ENCODE measurements at places on chromosomes 3 and 15.
A peak's percentile ranks its signal among the peaks of the same experiment; 100 is the strongest.

DNA sequence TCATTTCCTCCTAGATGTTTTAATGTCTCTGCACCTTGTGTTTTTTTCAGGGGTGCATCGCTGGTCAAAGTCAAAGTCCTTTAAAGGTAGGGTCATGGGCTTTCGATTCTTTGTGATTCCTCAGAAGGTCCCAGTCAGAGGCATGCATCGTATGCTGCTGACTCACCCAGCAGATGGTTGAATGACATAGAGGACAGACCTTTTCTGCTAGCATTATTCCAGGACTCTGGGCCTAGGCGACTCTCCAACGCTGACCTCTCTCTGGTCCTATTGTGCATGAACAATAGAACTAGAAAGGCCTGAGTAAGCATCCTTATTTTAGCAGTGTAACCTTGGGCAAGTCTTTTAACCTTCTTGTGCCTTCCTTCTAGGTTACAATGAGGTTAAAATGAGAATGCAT is 75.9 kb downstream of the DGKG start:
- no peak for DNase-seq

- no peak for DNase-seq
Measured at GRCh38 chr15:88321271-88321670, 64.7 kb upstream of the NTRK3 start.

- no peak for DNase-seq
Measured at GRCh38 chr15:54082836-54083492, 104.7 kb downstream of the UNC13C start.

- DNase-seq = no peak
Measured at GRCh38 chr15:71716990-71717389, 93.4 kb upstream of the NR2E3 start.

- no peak for DNase-seq
Measured at GRCh38 chr3:157086775-157087174, 73.2 kb downstream of the CCNL1 start.

- DNase-seq = no peak
Measured at GRCh38 chr3:51679777-51680176, 8.7 kb downstream of the TEX264 start.

- no peak for DNase-seq
Measured at GRCh38 chr15:87929841-87930240, 326.7 kb downstream of the NTRK3 start.

DNA sequence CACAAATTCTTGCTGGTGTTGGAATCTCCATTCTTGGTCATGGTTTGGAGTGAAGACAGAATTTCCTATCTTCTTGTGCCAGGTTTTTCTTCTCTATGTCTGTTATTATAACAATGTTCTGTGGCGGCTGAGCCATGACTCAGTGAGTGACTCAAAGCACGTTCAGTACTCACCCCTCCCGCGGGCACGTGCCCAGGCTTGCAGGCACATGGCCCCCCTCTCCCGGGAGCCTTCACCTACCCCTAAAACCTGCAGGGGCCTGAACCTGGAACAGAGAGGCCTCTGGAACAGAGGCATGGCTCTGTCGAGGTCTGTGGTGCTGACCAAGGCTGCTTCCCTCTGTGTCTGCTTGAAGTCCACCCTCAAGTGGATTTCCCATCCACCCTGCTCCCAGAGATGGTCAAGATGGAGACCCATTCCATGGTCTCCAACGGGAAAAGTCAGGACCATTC is 27.6 kb downstream of the PLXNB1 start:
- DNase-seq = no peak

GRCh38 chr3:40464339-40465110 is 7.4 kb downstream of the RPL14 start:
- no peak for DNase-seq

DNA sequence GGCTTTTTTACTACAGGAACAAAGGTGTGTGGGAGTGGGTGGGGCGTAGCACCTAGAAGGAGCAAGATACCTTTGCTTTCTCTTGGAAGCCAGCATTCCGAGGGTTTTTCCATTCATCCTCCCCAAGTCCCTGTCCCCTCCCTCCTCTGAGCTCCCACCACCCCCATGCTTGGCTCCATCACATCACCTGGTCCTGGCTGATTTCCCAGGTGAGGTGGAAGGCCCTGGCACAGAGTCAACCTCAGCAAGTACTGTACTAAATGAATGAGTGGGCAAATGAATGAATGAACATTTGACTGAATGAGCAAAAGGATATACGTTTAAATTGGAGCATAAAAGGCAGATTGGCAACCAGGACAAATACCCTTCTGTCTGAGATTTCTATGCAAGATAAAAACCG is 45.4 kb downstream of the DZIP1L start:
- no peak for DNase-seq

DNA sequence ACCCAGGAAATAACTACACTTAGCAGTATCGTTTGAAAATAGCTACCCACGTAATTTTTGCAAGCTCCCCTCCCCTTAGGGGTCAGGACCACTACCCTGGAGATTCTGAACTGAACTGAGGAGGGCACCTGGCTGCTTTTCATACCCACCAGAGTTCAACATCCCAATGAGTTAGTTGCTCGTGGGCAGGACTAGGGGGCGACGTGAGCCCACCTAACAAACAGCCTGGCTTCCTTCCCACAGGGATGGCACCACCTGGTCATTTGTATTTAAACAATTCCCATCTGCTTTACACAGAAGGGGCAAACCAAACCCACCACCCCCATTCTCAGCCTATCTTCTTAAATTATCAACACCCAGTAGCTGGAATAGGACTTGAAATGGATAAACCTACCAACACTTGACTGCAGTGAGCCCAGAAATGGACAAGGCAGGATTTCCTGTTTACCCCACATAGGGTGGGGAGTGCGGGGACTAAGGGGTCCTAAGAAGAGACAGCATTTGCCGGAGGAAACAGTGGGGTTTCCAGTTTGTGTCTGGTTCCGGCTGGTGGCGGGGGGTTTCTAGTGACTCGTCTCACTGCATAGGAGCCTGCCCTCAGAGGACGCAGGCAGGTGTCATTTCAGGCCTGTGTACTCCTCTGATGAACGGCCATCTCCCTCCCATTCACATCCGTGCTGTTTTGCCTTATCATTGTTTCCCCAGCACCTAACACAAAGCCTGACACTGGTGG is 11.6 kb upstream of the VGLL4 start:
- no peak for DNase-seq

- DNase-seq = no peak
Measured at GRCh38 chr3:102398176-102398575, 36.6 kb upstream of the ZPLD1 start.

- DNase-seq = no peak
Measured at GRCh38 chr15:67036775-67037555, 28.4 kb upstream of the SMAD3 start.

DNA sequence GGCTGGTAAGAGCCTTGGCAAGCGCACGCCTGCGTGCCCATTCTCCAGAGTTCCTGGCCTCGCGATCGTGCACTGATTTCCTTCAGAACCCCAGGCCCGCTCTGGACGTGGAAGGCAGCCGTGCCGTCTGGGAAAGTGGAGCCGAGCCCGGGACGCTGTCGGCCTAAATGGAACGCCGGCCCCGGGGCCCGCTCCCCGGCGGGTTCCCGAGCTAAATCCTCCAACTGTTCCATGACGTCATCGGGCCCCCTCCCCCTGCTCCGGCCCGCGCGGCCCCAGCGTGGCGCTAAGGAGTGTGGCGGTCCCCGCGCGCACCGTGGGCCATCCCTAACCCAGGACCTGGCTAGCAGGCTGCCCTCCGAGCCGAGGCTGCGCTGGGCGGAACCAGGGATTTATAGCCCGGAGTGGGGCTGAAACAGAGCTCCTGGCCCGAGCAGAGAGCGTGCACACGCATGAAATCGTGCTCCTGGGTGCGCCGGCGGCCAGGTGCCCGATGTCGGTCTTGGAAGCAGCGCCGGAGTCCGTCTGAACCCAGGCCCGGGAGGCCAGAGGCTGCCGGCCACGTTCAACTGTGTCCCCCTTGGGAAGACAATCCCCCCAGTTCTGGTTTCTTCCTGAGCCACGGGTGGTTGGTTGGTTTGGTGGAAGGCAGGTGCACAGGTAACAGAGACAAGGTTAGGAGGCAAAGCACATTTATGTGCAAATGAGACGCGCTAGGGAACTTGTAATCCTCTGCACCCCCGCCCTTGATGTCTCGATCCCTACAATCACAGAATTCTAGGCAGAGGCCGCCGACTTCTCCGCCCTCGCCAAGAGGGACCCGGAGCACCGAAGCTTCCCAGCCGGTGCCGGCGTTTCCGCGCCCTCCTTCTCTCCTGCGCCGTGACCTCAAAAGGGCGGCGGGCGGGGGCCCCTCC is 84.9 kb upstream of the ETV5 start:
- DNase-seq = no peak

GRCh38 chr15:91133511-91133910 is 33.5 kb downstream of the SV2B start:
- no peak for DNase-seq

DNA sequence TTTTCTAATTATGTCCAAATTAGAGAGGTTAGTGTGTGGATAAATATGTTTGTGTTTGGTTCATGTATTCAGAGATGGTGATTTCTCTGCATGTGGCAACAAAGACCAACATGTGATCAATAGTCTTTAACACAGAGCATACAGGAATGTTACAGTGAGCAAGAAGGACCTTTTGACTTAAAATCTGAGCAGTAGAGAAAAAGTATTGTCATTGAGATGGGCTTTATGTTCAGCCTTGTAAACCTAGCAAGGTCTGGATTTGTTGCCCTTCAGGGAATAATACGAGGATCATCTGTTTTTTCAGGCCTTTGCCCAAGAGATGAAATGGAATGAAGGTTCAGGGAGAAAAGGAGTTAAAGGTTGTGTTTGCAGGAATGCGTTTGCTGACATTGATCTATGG is 161.8 kb upstream of the NECTIN3 start:
- no peak for DNase-seq

GRCh38 chr3:112005091-112005672 is 6.5 kb downstream of the TAGLN3 start:
- DNase-seq = no peak

DNA sequence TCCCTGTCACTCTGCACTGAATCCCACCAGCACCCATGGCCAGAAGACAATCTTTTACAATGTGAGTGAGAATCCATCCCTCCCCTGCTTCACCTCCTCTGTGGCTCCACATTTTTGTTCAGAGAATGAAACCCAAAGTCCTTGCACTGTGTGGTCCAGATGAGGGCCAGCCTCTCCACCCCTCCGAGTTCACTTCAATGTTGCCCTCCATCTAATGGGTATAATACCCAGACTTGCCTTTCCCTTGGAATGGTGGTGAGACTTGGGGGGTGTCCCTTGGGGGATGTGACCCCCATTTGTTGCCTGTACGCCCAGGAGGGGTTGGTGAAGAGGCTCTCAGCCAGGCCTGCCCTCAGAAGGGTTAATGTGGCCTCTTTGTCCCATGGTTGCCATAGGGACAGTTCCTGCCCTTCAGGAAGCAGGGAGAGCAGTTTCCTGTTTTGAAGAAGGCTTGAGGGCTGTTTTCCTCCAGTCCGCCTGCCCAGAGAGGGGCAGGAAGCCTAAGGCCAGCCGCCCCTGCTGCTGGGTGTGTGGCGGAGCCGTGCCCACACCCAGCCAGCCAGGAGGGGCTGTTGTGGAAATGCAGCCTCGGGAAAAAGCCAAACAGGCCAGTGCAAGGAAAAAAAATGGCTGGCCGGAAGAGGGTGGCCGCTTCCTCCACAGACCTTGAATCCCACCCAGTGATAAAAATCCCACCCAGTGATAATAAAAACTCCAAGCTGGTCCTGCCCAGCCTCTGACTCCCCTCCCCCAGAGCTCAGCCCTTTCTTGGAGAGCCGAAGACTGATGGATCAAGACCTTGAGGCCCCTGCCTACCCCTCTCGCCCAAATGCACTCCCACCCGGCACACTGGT is 14.6 kb upstream of the FGD5 start:
- DNase-seq = no peak

- DNase-seq = peak; percentile 7
Measured at GRCh38 chr15:63234451-63234870, 42.9 kb upstream of the APH1B start.

GRCh38 chr15:92288755-92289154 is 104.9 kb upstream of the ST8SIA2 start:
- DNase-seq = no peak

DNA sequence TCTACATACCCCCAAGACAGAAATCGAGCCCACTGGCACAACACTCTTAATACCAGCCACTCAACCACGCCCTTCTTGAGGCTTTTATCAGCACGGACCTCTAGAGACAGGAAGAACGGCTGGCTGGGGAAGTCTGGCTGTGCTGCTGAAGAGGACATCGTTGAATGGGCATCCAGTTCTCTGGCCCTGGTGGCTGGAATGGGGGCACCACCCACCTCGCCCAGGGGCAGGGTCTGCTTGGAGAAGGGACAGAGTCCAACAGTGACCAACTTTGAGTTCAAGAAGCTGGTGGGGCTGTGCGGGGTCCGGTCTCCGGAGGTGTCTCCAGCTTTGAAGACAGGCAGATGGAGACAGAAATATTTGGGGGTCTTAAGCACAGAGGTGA is 77.5 kb downstream of the ATP10A start:
- DNase-seq = no peak

DNA sequence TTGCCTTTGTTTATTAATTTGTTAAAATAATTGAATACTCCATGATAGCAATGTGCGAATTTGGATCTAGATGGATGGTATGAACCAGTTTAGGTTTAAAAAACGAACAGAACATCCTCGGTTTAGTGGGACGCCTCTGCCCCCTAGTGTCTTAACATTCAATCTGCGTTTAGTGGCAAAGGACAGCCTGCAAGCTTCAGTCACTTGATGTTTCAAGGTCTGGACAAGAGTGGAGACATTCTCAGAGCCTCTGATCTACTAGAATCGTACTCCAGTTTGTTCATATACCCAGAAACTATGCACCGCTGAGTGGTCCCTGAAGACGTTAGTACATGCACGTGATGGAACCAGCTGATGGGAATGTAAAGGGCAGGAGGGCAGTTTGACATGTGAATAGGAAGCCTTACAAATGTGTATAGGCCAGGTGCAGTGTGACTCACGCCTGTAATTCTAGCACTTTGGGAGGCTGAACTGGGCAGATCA is 17.8 kb upstream of the ATP13A4 start:
- DNase-seq = peak; percentile 49

DNA sequence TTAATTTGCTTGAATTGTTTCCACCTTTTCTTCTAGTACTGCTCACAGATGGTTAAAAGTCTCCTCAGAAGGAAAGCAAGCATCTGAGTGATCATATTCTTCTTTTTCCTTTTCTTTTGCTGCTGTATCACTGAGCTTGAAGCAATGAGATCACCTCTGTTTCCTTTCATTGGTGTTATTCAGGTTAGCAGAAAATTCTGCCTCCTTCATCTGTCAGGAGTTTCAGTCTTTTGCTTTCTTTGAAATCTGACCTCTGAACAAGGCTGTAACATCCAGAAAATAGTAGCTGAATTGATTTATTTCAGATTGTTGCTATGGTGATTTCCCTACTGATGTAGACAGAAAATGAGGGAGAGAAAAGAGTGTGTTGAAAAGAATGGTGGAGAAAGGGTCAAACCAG is 343.0 kb downstream of the MFSD1 start:
- no peak for DNase-seq

All from substantia nigra (tissue), 51 donors.